ENCODE measurements at places on chromosomes 11 and 22. TPM values are rescaled to one million over a fixed set of nuclear protein-coding genes. Genes with fewer than 3 reads are reported as not detected.
A peak's percentile ranks its signal among the peaks of the same experiment; 100 is the strongest.

- DNase-seq = no peak
These were observed 50.0 kb upstream of the API5 start for GRCh38 chr11:43261775-43262174.

Gene MGAT3
- total RNA-seq = 0.12 TPM

DNA sequence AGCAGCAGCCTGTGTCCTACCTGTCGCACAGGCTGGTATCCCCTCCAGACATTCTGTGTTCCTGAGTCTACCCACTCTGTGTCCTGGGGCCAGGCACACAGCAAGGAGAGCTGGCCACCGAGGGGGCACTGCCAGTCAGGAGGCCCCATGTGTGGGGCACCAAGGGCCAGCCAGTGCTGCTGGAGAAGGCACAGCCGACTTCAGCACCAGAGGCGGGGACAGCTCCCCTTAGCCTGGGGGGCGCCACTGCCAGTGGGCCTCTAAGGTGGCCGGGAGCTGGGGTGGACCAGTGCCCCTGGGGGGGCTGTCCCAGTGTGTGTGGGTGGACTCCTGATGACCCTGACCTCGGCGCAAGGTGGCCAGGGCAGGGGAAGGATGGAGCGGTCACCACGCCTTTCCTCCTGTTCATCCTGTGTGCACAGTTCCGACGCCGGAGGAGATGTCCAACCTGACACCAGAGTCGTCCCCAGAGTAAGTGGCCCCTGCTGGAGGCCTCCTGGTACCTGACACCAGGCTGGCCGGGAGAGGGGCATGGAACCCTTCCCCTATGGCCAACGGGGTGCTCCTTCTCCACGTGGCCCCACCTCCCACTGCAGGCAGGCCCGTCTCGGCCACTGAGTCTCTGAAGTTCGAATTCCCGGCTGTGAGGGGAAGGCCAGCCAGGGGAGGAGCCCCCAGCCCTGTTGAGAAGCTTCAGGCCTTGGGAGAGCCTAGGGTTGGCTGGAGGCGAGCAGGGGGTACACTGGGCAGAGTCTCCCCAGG, 35.4 kb downstream of the MOB2 start:
- DNase-seq = no peak

Gene OR52A1
- total RNA-seq = not detected

Gene CD6
- total RNA-seq = 0.29 TPM

DNA sequence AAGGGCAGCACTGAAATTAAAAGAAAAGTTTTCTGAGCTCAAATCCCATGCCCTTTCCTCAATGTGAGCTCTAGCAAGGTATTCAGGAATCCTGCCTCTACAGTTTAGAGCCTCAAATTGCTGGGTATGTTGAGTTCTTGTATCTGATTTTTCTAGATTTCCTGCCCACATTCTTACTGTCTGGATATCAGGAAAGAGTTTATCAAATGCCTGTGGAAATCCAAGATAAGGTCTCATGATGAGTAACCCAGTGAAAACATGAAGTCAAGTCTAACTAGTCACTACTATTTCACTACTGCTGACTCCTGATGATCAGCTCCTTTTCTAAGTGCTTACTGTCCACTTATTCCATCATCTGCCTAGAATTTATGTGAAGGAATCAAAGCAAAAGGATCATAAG, 29.8 kb downstream of the LIMK2 start:
- no peak for DNase-seq

Gene LRRC32
- 15.5 TPM for total RNA-seq

DNA sequence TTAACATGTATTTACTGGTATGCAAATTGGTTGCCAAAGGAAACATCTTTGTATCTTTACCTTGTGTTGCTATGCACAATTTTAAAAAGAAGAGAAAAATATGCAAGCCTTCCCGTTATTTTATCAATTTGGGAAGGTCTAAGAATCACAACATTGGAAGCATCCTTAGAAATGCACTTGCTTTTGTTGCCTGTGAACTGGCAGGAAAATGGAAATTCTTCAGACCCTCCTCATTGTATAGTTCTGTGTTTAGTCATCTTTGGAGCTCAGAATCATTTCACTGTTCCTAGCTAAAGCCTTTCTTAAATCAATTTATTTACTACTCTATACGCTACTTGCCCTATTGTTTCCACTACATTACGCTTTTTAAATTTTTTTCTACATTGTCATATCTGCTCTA, 574.5 kb downstream of the DLG2 start:
- DNase-seq = no peak

DNA sequence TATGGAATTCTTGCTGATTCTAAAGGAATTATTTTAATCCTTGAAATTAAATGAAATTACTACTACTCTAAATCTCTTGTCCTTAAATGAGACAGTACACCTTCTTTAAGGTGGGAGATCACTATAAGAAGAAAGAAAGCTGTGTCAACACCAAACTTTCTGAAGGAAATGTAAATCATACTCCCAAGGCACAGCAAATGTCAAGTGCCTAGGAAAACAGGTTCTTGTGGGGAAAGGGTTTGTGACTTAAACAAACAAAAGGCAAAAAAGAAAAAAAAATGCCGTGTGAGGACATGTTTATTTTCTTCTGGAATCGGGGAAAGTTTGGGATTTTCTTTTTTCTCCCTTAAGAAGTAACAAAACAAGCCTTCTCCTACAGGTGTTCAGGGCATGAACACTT, 745.1 kb downstream of the DLG2 start:
- DNase-seq = no peak

Gene TNNI2
- total RNA-seq = 1.9 TPM

- no peak for DNase-seq
These were observed 30.0 kb downstream of the PACSIN2 start for GRCh38 chr22:42984814-42985530.

DNA sequence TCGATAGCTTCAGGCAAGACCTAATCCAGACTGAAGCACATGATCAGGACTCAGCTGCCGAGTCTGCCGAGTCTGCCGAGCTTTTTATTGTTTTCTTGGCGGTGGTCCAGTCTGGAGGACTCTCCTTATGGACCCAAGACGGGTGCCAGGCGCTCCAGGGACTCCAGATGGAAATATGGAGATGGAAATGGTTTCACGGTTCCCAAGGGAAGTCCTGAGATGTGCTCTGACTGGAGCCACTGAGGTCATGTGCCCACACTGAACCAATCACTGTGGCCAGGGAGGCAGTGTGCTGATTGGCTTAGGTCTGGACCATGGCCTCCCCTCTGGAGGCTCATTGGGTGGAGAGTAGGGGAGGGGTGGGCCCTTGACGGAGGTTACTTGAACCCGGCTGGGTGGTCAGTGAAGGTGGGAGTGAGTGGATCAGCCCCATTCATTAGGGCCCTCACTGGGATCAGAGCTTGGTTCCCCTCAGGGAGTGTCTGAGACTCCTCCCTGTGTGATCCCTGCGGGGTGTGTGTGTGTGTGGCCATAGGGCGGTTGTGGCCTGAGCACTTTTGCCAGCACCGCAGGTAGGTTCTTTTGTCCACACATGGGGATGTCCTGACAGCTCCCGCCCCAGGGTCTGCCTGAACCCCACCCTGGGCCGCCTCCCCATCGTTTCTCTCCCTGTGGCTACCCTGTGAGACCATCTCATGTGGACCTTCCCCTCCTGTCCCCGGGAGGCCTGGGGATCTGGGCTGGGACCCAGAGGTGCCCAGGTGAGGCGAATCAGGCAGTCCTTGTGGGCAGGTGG, 14.0 kb downstream of the RPS6KA4 start:
- DNase-seq = no peak

Gene NLRP14
- not detected for total RNA-seq

GRCh38 chr22:49568751-49569285, 258.9 kb downstream of the BRD1 start:
- peak; percentile 7 for DNase-seq

- DNase-seq = peak; percentile 35
These were observed 1.2 kb downstream of the YDJC start for GRCh38 chr22:21628386-21629254.

GRCh38 chr11:116539836-116540418, 232.9 kb downstream of the BUD13 start:
- no peak for DNase-seq

DNA sequence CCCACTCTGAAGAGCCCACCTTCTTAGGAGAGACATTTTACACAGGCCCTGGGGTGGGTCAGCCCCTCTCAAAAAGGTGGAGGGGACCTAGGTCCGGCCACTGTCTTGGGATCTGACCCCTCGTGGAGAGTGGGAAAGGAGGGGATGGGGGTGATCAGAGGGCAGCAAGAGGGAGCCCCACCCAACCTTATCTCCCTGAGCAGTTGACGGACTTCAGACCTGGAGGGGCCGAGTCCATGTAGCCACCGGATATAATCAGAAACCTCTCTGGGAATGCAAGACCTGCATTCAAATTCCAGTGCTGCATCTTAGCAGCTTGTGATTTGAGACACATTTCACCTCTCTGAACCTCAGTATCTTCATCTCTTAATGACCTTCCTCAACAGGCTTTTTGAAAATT, 44.0 kb downstream of the TP53I11 start:
- DNase-seq = no peak

DNA sequence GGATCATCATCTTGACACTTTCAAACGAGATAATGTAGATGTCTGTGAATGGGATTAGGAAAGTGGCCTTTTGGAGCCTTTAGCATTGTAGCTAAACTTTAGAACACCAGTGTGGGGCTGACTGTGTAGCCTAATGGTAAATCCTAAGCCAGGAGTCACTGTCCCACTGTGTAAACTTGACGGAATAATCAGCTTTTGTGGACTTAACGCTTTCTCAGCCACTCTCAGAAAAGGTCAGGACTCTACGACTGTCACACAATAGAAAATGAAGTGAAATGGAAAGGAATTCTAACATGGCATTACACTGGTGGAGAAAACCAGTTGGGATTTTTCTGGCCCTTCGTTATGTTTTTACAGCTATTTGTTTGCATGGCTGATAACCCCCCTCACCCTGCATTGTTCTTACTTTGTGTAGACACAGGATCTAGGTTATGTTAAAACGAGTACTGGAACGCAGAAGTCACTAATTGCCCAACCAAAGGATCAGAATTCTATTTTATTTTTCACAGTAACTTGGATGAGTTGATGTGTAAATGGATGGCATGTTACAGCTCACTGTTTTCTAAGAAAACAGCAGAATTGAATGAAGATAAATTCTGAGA, 22.0 kb upstream of the GRAMD1B start:
- no peak for DNase-seq

Gene C22orf23
- total RNA-seq = not detected

- DNase-seq = no peak
These were observed 24.1 kb downstream of the ZNRF3 start for GRCh38 chr22:28907311-28908008.

GRCh38 chr11:70220136-70220535, 17.0 kb downstream of the FADD start:
- peak; percentile 70 for DNase-seq

DNA sequence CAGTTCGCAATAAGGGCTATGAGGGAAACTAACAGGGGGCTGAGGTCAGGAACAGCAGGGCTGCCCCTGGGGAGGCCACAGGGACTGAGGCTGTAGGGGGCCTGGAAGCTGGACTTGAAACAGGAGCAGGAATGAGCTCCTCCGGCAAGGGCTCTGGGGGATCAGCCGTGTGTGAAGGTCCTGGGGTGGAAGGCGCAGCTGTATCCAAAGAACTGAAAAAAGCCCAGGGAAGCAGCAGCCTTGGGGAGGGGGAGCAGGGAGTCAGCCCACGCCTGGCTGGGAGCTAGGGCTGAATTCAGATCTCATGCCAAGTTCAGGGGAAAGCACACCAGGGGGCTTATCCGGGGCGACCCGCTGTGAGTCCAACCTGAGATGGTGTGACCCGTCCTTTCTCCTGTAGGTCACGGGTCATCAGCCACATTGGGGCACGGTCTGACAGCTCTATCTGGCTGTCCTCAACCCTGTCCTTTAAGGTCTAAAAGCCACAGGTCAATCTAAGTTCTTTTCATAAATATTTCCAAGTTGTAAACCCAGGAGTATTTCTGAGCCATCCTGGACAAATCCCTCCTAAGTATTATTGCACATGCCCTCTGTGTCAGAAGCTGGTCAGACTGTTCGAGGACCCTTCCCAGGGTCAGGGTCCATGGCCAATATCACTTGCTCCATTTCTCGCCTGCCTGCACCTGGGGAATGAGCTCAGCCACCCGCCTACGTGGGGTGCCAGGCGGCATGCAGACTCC, 18.0 kb downstream of the TP53AIP1 start:
- DNase-seq = peak; percentile 37

GRCh38 chr11:71235719-71236118, 16.7 kb downstream of the SHANK2 start:
- DNase-seq = no peak

- no peak for DNase-seq
These were observed 180.7 kb upstream of the NCAM1 start for GRCh38 chr11:112780351-112781087.

Data from right lobe of liver (tissue), 6 donors.